ENCODE measurements at places on chromosomes 11 and 22.

DNA sequence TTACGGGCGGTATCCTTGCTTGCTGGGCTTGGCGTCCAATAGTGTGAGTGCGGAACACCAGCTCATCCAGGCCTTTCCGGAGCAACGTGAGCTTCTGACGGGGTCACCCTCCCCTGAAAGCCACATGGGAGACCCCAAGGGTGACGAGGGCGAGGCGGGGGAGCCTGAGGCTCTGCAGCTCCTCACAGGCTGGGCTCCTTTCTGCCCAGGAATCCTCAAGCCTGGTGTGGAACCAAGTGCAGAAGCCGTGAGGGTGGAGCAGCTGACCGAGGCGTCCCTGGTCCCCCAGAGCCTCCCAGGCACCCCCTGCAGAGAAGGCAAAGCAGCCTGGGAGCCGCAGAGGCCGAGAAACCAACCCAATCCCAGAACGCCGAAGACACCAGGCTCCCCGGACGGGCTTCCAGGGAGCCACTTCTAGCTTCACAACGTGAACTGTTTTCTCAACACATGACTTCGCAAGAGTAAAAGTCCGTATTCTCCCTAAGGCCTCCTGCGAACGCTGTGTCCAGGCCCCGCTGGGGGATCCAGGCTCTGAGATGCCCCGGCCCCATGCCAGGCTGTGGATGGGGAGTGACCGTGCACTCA, 530.3 kb downstream of the BRD1 start:
- no peak for DNase-seq
- no peaks in the 10 kb centered on the region for H3K27me3 ChIP-seq
- no peak overlapping the region for H3K27ac ChIP-seq
- H3K36me3 ChIP-seq = no peaks in the 10 kb centered on the region
- H3K4me1 ChIP-seq = no peaks in the 10 kb centered on the region

DNA sequence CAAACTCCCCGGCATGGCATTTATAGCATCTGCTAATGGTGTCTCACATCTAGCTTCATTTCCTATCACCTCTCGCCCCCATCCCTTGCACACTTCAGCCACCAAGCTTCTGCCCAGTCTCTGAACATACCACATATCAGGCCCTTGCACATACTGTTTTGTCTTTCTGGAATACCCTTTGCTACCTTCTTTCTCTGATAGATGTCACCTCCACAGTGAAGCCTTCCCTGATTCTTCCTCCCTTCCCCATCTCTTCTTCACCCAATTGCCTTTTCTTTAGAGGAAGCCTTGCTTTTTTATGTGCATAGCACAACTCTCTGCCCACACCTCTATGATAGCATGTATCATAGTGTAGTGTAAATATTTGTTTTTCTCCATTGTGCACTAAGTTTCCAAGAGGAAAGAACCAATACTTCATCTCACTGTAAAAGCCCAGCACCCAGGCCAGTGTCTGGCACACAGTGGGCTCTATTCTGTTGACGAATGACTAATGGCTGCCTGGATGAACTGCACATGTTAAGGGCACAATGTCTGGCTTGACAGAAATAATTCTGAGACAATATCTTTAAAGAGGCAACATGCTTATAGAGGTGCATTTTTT, 27.8 kb downstream of the P4HA3 start:
- no peak for DNase-seq
- no peak overlapping the region for H3K4me3 ChIP-seq
- H3K27me3 ChIP-seq = no peaks in the 10 kb centered on the region
- no peak overlapping the region for H3K27ac ChIP-seq
- no peaks in the 10 kb centered on the region for H3K4me1 ChIP-seq
- no peaks in the 10 kb centered on the region for H3K36me3 ChIP-seq

DNA sequence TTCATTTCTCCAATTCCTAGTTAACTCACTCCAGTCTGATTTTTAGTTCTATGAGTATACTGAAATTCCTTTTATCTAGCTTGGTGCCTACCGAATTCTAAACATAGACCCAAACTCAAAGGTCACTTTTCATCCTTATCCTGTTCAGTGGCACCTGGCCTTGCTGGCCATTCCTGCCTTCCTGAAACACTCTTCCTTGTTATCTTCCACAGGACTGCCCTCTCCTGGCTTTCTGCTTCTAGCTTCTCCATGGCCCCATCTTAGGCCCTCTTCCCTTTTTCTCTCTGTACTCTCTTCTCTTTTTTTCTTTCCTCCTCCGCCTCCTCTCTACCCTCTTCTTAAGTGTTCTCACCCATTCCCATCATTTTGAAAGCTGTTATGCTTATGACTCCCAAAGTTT, 87.3 kb downstream of the WNT11 start:
- no peak for DNase-seq
- no peaks in the 10 kb centered on the region for H3K36me3 ChIP-seq
- H3K27me3 ChIP-seq = no peaks in the 10 kb centered on the region
- H3K4me1 ChIP-seq = peaks cover 32% of the 10 kb centered on the region
- H3K27ac ChIP-seq = no peak overlapping the region

GRCh38 chr11:3906166-3906565, 50.7 kb downstream of the STIM1 start:
- H3K4me1 ChIP-seq = peaks cover 3% of the 10 kb centered on the region
- H3K4me3 ChIP-seq = no peak overlapping the region
- H3K36me3 ChIP-seq = no peaks in the 10 kb centered on the region
- H3K27ac ChIP-seq = no peak overlapping the region

- no peak for DNase-seq
These were observed 28.2 kb downstream of the HSD17B12 start for GRCh38 chr11:43708776-43709175.

DNA sequence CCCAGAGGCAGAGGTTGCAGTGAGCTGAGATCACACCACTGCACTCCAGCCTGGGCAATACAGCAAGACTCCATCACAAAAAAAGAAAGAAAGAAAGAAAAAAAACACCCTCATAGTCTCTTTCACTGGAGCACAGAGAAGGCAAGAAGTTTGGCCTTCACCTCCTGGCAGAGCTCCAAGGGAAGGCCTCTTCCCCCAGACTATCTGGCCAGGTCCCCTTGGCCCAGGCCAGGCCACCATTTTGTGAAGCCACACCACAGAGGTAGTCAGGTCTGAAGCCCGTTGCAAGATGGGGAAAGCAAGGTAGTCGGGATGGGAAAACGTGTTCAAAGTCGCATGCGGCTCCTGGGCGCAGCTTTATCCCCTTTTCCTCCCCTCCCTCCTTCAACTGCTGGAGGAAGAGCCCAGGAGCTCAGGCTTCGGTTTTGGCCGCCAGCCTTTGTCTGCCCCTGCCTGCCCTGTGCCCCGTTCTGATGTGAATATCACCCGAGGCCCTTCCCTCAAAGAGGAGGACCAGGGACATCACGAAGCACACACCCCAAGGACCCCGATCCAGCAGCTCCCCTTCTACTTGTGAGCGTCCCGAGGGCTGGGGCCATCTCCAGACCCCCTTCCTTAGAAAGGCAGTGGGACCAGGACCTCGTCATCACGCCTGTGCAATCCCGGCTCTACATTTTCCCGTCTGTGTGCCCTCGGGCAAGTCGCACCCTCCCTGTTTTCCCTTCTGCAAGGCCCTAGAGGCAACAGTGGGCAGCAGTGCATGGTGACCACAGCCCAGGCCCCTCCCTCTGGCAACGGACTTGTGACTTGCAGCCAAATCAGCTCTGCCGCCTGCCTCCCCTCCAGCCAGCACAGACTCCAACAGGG, 17.7 kb downstream of the CABP7 start:
- H3K27me3 ChIP-seq = no peaks in the 10 kb centered on the region
- no peaks in the 10 kb centered on the region for H3K36me3 ChIP-seq
- no peaks in the 10 kb centered on the region for H3K4me1 ChIP-seq
- DNase-seq = peak; percentile 68
- no peak overlapping the region for H3K4me3 ChIP-seq

GRCh38 chr22:45083659-45084305, 74.0 kb upstream of the PHF21B start:
- H3K27me3 ChIP-seq = no peaks in the 10 kb centered on the region
- no peaks in the 10 kb centered on the region for H3K36me3 ChIP-seq
- DNase-seq = no peak
- H3K27ac ChIP-seq = no peak overlapping the region
- H3K4me3 ChIP-seq = no peak overlapping the region
- H3K4me1 ChIP-seq = peaks cover 3% of the 10 kb centered on the region

GRCh38 chr22:17493419-17493981, 69.8 kb upstream of the SLC25A18 start:
- H3K27ac ChIP-seq = no peak overlapping the region
- H3K27me3 ChIP-seq = no peaks in the 10 kb centered on the region
- no peak overlapping the region for H3K4me3 ChIP-seq

DNA sequence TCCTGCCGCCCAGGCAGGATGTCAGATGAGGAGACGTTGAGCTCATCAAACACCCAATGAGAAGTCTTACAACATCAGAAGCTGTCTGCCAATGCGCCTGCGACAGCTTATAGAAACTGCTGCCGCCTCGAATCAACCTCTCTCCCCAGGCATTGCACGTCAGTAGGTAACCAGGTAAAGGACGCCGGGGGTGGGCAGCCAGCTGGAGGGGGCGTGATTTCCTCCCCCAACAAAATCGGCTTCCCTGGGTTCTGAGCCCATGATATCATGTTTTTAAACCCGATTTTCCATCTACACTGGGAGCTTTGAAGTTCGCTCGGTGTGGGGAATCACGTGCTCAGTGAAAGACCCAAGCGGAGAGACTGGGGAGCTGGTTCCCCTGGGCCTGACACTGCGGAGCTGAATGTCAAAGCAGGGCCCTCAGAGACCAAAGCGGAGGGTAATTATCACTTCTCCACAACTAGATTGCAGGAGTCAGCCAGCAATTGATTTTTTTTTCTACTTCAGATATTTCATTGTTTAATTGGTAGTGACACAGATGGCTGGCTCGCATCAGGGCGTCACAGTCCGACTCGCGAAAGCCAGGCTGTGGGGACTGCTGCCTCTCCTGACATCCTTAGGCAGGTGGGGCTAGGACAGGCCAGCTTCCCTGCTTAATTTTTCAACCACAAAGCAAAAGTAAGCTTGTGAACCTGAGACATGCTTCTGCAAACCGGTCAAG, 15.4 kb downstream of the FAM83F start:
- no peak overlapping the region for H3K4me3 ChIP-seq
- no peak for DNase-seq
- H3K4me1 ChIP-seq = no peaks in the 10 kb centered on the region
- no peaks in the 10 kb centered on the region for H3K36me3 ChIP-seq

- peaks cover 14% of the 10 kb centered on the region for H3K4me1 ChIP-seq
- no peak for DNase-seq
- H3K36me3 ChIP-seq = peaks cover 21% of the 10 kb centered on the region
- no peak overlapping the region for H3K4me3 ChIP-seq
- H3K27ac ChIP-seq = peak overlapping the region; percentile 86
These were observed 11.3 kb upstream of the CDC42BPG start for GRCh38 chr11:64855596-64856304.

DNA sequence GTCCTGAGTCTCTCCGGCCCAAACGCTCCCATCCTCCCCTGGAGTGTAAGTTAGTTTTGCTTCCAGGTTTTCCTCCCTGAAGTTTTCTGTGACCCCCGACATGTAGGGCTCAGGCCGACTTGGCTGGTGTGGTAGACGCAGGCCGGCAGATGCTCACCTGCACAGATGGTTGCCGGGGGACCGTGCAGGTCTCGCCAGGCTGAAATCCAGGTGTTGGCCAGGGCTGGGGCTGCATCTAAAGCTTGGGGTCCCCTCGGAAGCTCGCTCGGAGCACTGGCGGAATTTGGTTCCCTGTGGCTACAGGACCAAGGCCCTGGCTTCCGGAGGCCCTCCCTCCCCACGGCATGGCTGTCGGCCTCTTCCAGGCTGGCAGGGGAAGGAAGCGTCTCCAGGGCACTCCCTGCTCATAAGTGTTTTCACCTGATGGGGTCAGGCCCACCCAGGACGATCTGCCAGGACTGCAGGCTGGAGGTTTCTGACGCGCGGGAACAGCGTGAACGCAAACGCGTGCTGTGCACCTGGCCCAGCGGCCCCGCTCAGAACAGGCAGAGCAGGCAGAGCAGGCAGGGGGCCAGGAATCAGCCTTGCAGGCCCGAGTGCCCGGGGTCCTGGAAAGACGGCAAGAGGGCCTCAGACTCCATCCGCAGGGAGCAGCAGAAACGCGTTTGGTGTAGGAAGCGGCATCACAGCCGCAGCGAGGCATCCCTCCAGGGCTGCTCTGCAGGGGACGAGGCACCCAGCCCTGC, 258.2 kb downstream of the BRD1 start:
- H3K36me3 ChIP-seq = no peaks in the 10 kb centered on the region
- no peak overlapping the region for H3K4me3 ChIP-seq
- H3K4me1 ChIP-seq = no peaks in the 10 kb centered on the region
- DNase-seq = no peak

DNA sequence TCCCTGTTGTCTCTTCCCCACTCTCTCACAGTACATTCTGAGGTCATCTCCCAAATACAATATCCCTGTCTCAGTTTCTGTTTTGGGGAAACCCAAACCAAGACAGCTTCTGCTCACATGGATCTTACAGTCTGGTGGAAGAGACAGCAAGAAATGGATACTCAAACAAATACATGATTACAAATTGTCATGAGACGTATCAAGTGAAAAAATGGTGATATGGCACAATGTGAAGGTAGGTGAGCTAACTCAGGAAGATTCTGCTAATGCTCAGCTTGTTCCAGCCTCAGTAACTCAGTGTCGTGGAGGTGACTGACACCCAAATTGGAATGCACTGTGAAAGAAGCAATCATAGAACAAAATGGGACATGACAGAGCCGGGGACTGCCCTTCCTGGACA, 68.3 kb downstream of the CHST1 start:
- H3K36me3 ChIP-seq = no peaks in the 10 kb centered on the region
- H3K27ac ChIP-seq = no peak overlapping the region
- no peak overlapping the region for H3K4me3 ChIP-seq
- no peaks in the 10 kb centered on the region for H3K27me3 ChIP-seq
- no peak for DNase-seq
- H3K4me1 ChIP-seq = no peaks in the 10 kb centered on the region

GRCh38 chr11:114226356-114226755, 69.8 kb upstream of the NNMT start:
- peaks cover 10% of the 10 kb centered on the region for H3K36me3 ChIP-seq
- no peak overlapping the region for H3K4me3 ChIP-seq
- H3K27ac ChIP-seq = no peak overlapping the region

GRCh38 chr11:111983187-111983986, 41.8 kb upstream of the DLAT start:
- H3K4me3 ChIP-seq = no peak overlapping the region
- peak overlapping the region; percentile 85 for H3K27ac ChIP-seq
- peaks cover 5% of the 10 kb centered on the region for H3K4me1 ChIP-seq
- no peaks in the 10 kb centered on the region for H3K27me3 ChIP-seq
- peaks cover 3% of the 10 kb centered on the region for H3K36me3 ChIP-seq
- peak; percentile 70 for DNase-seq

GRCh38 chr11:6437993-6438392, 2.8 kb downstream of the HPX start:
- H3K27me3 ChIP-seq = no peaks in the 10 kb centered on the region
- H3K4me1 ChIP-seq = no peaks in the 10 kb centered on the region
- DNase-seq = no peak
- no peak overlapping the region for H3K4me3 ChIP-seq
- no peaks in the 10 kb centered on the region for H3K36me3 ChIP-seq
- H3K27ac ChIP-seq = no peak overlapping the region

GRCh38 chr11:117319214-117319840, 3.3 kb upstream of the BACE1 start:
- H3K27me3 ChIP-seq = no peaks in the 10 kb centered on the region
- no peaks in the 10 kb centered on the region for H3K36me3 ChIP-seq
- no peak overlapping the region for H3K27ac ChIP-seq
- H3K4me1 ChIP-seq = no peaks in the 10 kb centered on the region
- no peak for DNase-seq

- no peaks in the 10 kb centered on the region for H3K27me3 ChIP-seq
- H3K4me3 ChIP-seq = no peak overlapping the region
- no peak overlapping the region for H3K27ac ChIP-seq
- no peak for DNase-seq
- H3K36me3 ChIP-seq = no peaks in the 10 kb centered on the region
- H3K4me1 ChIP-seq = peaks cover 26% of the 10 kb centered on the region
These were observed 21.4 kb upstream of the ACER3 start for GRCh38 chr11:76839311-76839710.

GRCh38 chr22:47075568-47075967, 313.1 kb downstream of the TBC1D22A start:
- no peak overlapping the region for H3K27ac ChIP-seq
- H3K4me1 ChIP-seq = no peaks in the 10 kb centered on the region
